ENCODE measurements at places on chromosomes 5 and 9.

DNA sequence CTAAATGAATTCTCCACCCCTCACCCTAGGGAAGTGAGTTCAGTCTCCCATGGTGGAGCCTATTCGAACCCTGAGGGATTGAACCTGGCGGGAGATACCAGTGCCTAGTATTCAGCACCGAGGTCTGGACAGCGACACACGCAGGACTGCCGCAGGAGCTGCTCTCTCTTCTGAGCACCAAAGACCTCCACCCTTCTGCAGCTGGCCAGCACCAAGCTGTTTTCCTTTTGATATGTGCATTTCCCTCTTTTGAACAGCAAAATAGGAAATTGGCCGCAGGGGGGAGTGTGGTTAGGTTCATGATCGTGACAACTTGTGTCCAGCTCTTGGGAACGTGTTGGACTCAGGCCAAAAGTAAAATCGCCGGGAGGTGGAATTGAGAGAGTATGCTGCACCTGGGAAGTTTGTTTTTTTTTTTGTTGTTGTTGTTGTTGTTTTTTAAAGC, 1.2 kb upstream of the PCSK1 start:
- no peak for DNase-seq

GRCh38 chr5:64509828-64510227, 4.0 kb downstream of the RGS7BP start:
- no peak for DNase-seq

DNA sequence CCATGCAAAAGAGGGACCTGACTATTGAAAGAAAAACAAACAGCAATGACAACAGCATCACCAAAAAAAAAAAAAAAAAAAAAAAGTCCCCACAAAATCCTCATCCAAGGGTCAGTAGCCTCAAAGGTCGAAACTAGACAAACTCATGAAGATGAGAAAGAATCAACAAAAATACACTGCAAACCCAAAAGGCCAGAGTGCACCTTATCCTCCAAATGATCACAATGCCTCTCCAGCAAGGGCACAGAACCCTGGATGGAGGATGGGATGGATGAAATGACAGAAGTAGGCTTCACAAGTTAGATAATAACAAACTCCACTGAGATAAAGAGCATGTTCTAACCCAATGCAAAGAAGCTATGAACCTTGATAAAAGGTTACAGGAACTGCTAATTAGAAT, 250.4 kb upstream of the GRAMD2B start:
- no peak for DNase-seq

DNA sequence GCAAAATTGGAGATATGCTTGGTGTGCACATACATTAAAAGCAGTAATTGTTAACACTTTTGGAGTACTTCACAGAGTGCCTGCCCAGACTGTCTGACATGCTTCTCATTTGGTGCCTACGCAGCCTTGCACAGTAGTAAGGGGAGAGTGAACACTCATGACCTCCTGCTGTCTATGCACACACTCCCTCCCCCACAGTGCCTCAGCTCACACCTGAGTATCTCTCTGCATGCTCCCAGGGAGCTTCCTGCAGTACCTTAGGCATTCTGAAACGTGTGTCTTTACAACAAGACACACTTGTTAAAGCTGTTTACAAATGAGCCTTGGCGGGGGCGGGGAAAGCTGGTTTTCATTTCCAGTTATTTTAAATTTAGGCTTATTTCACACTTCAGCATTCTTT, 18.0 kb downstream of the MAP3K1 start:
- DNase-seq, result no peak

DNA sequence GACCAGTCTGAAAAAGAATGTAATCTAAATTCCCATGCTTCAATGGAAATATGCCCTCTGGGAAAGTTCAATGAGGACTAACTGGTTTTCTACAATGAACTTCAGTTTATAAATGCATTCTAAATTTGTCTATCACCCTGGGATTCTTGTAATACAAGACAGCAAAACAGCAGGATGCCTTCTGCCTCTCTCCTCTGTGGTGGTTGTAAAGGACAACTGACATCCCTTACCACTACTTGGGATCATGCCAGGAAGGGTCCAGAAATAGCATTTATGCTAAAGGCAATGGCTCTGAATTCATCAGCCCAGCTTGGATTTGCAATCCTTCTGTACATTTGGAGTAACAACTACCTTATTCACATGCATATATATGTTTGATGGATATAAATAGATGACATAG, 97.3 kb upstream of the ADAMTS16 start:
- no peak for DNase-seq

GRCh38 chr5:170120576-170120975, 14.9 kb downstream of the FOXI1 start:
- DNase-seq, result no peak

DNA sequence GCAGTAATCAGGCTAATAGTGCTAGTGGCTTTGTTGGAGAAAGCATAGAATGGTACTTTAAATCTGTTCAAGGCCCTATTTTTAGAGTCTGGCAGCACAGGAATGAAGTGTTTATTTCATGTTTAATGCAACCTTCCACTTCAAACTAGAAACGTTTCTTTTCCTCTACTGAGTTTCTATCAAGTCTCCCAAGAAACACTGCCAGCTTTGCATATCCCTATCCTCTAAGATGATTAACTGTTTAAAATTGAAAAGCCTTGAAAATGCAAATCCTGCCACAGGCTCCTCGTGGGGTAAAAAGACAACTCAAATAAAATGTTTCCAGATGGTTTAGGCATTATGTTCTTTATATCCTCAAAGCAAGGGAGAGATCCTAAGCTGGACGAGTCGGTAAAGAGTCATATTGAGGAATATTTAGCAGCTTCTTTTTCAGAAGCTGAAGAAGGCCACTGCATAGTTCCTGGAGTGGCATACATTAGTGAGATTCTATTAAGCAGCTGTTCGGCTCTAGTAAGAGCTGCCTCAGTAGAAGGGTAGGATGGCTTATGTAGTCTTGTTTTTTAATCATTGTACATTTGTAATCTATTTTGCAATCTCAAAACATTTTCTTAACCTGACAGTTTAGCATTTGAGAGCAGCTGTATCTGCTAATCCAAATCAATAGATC, 251.2 kb downstream of the CHSY3 start:
- no peak for DNase-seq

DNA sequence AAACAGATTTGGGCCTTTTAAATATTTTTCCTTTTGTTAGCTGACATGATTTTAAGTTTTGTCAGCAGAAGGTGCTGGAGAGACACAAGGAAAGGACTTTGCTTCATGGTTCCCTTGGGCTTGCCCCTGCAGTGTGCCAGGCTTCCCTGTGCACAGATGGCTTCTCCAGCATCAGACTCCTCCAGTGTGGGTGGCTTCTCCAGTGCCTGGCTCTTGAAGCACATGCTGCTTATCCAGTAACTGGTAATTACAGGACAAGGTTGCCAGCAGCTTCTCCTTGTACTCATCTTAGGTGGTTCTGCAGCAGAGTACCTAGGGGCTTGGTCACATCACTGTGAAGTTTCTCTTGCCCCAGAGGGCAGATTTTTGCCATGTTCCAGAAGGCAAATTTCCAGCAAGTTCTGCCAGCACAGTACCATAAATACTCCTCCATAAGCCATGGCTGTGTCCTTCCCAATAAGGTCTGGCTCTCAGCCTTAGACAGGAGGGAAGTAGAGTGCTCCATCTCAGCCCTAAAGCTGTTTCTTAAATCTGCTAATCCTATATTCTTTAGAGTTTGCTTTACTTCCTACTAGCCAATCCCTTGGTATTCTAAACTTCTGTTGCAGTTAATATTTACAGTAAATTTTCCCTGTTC, 62.4 kb downstream of the PJA2 start:
- DNase-seq, result peak; percentile 80

DNA sequence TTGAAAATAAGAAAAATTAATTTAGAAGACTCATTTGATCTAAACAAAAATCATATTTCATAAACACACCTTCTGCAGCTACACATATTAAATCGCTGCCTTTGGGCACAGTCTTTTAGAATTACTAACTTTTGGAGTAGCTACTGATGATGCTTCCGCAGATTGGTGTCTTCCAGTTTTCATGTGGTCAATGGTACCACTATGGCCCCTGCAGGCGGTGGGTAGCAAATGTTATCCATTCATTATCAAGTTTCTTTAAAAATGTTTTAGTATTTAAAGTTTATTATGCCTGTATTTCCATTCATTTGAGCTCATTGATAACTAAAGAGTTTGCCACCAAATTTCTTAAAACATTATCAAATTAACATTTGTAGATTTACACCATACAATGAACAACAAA, 122.9 kb upstream of the GRAMD2B start:
- no peak for DNase-seq

GRCh38 chr5:33479311-33479710, 38.5 kb downstream of the TARS1 start:
- no peak for DNase-seq

DNA sequence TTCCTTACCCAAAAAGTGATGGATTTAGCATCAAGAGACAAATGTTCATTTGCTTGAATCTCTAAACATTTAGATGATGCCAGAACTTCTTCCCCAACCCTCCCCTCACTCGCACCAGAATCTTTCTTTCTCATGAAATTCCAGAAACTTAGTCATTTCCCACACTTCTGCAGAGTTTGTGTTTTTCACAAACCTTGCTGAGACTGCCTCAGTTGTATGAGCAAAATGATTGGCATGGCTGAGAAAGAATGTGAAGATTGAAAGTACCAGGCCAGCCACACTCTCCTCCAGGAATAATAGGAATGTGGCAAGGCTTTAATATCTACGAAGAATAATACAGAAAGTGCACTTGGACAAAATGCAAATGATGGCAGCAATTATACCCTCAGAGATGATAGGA, 428.3 kb upstream of the CDH6 start:
- no peak for DNase-seq

DNA sequence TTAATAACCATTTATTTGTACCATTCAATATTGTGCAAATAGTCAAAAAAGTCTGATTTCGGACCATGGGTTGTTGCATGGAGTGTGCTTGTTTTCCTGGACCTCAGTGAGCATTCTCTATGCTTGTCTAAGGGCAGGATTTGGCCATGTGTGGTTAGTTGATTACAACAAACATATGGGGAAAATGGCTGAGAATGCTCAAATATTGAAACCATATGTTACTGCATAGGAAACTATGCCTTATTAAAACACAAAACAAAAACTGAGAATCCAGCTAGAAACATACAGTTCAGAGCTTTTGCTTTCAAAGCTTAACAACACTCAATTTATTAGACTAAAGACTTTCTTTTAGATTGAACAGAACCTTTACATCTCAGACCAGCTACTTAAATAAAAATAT, 928.3 kb downstream of the NR2F1-AS1 start:
- DNase-seq, result peak; percentile 8

DNA sequence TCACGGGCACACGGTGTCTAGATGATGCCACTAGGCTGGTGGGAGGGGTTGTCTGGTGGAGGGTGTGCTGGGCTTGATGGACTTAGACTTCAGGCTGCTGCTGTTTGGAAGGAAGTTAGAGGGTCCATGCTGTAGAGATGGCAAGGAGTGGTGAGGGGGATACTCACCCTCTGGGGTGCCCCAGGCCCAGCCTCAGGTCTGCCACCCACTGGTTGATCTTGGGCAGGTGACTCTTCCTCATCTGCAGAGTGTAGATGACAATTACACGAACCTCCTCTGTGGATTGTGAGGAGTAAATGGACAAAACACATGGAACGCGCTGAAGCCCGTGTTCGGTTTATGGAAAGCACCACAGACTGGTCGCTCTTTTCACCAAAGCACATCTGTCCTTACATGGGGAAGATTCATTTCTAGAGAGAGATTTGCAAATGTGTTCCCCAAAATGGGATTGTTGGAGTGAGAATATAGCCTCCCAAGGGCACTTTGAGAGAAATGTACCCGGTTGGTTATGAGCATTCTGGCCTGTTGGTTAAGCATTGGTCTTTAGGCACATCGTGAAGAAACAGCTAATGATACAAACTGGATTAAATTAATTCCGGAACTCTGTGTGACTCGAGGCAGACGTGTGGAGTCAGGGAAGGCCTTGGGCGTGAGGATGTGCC, 58.2 kb downstream of the ZNF618 start:
- no peak for DNase-seq

DNA sequence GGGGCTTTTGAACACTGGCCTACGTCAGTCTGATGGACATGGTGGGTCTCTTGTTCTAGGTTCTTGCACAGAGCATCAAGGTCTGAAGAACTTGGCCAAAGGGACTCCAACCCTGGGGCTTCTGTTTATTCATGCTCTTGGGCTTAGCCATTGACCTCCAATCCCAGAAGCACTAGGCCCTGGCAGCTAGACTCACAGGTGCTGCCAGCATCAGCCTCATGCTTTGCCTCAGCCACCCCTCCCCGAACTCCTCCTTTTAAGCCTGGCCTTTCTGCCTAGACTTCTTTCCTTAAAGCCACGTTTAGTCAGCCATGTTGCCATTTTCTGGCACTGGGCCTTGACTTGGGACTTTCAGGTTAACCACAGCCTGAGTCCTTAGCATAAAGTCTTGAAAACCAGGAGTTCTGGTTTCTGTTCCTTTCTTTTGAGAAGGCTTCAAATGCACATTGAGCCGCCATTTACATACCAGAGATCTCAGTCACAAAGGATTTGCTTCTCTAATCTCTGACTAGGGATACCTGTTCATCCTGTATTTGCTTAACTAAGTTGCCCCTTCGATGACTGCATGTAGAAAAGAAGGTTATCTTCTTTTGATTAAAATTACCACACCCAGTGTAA, 54.7 kb downstream of the ANGPTL2 start:
- DNase-seq, result no peak

DNA sequence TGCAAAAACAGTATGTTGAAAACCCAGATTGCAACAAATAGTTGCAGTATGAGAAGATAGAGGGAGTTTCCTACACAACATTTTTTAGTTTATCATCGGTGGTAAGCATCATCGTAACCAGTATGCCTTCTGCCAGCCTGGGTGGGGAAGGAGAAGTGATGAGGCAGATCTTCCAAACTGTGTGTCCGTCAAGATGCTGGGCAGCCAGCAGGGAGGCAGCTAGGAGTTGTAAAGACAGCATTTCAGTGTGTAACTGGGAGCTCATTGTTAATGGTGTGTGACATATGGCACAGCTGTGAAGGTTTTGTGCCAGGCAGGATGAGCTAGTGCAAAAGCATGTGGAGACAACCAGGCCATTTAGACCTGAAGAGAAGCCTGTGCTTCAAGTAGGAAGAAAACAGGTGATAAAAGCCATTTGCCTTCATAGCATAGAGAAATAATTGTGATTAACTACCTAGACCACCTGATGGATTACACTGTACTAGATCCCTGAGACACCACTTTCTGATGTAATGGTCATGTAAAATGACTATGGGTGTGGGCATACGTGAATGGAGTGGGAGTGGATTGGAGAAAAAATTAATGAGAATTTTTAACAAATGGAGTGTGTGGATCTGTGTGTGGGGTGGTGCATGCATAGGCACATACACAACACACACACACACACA, 347.0 kb upstream of the ADAMTSL1 start:
- DNase-seq, result peak; percentile 28

- DNase-seq, result no peak
These were observed 609.4 kb downstream of the SLCO4C1 start for GRCh38 chr5:101686536-101687157.

Measured in NCI-H446 (cell line).